ENCODE measurements at places on chromosomes 6 and 20.

DNA sequence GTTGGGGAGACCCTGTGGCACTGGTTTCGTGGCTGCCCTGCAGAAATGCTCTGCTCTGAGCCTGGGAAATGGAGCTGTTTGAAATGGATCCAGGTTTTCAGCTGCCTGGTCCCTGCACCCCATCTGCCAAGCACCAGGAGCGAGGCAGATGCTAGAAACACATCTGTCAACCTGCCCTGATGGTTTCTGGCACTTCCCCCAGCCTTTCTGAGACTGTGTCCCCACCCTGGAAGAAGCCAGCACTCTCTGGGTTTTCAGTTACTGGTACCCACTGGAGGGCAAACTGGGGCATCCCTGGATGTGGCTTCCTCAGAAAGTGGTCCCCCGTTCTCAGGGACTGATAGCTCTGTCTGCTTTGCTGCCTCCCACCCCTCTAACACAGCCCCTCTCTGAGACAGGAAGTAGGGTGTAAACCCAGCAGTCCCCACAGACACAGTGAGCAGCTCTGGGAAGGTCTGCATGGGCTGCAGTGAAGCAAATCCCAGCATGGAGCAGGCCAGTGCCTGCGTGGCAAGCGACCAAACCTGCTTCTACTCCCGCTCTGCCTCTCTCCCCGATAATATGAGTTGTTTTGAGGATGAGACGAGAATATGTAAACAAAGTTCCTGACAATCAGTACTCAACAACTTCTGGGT, 54.2 kb upstream of the MAFB start:
- no peak for DNase-seq

- DNase-seq = no peak
Observed at GRCh38 chr6:137652961-137653705, 158.9 kb upstream of the OLIG3 start.

- DNase-seq = no peak
Observed at GRCh38 chr20:61956396-61957342, 109.0 kb downstream of the TAF4 start.

DNA sequence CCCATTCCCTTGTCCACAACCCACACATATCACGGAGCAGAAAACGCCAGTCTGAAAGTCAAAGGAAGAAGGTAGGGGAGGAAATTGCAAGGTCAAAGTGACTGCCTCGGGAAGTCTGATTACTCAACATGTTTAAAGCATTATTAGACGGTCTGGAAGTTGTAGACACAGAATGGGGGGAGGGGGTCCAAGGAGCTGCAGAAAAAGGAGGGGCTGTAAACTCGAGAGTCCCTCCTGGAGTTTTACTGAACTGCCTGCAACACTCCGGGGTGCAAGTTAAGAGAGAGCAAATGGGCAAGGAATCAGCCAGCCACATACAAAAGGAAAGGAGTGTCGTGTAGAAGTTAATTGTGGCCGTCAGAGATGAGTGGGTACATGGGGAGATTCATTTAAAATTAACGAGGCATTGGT, 417.7 kb upstream of the JARID2 start:
- no peak for DNase-seq

- no peak for DNase-seq
Observed at GRCh38 chr6:87653074-87653962, 48.7 kb downstream of the AKIRIN2 start.

- DNase-seq = no peak
Observed at GRCh38 chr6:77633993-77634715, 18.7 kb upstream of the MEI4 start.

- DNase-seq = no peak
Observed at GRCh38 chr6:150567823-150568383, 31.8 kb upstream of the PLEKHG1 start.

GRCh38 chr6:11722805-11723631, 55.6 kb downstream of the ADTRP start:
- DNase-seq = peak; percentile 38

DNA sequence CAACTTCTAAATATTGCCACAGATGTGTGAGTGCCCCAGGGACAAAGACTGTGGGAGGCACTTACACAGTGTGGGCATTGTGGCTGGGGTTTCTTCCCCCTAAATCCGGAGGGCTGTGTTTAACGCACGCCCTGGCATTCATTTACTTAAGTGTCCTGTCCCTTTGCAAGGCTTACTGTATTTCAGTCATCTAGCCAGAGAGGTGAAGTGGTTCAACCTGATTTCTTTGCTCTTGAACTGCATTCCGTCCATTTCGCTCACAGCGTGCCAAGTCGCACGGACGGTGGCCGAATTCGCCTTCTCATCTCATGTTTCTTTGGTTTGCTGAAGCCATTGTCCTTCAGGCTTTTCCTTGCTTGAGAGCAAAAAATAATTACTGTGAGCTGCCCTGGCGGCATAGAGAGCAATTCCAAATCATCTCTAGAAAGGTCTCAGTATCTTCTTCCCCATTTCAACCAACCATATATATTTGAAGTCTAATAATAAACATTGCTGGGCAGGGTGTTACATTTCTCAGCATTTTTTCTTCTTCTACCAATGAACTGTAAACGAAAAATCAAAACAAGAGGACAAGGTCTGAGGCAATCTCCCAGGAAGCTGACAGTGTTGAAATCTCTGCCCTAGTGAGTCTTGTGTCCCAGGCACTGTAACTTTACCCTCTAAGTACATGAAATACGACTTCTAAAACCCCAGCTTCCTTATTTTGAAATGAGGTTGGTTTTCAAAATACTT, 16.9 kb downstream of the SYTL3 start:
- DNase-seq = peak; percentile 43

All from GM10248 (cell line).